ENCODE measurements at places on chromosomes 7 and 10.

DNA sequence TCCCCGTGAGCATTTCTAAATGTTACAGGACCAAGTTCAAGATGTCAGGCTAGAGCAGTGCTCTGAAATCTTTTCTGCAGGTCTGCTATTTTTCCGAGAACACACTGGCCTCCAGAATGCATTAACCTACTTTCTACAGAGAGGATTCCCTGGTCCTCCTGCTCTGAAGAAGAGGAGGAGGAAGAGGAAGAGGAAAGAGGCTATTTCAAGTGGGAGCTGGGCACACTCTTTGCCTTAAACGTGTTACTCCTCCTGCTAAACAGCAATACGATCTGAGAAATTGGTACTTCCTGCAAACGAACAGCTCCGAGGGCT, 157.4 kb downstream of the FRMD4A start:
- DNase-seq, result no peak

DNA sequence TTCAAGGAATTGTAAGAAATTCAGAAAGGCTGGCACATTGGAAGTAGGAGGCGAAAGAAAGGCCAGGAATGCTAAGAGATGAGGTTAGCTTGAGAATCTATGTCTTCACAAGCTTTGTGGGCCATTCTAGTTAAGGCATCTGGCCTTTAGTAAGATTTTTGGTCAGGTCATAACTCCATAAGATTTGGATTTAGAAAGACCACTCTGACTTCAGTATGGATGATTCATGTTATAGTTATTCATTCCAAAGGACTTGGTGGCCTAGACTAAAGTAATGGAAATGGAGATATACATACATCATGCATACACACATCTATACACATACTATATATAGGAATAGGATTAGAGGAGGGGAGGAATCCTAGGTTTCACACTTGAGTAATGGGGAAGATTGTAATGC, 77.5 kb downstream of the SEPTIN7 start:
- no peak for DNase-seq

DNA sequence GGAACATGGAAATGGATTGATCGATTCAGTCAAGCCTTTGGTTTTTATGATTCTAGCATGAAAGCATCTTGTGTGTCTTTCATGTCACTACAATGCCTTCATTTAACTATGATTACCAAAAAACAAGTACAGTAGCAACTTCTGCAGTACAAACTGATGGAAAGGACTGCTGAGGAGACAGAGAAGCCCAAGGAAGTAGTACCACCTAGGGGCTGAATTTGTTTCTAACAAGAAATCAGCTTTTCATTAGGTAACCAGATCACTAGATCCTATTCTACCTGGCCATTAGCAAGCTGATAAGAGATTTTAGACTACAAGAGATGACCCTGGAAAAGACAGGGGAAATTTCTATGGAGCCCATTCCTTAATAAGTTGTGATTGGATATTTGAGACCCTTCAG, 3.2 kb upstream of the IFIT1 start:
- DNase-seq, result no peak

- DNase-seq, result no peak
Observed at GRCh38 chr7:99244939-99245338, 27.7 kb upstream of the MYH16 start.

DNA sequence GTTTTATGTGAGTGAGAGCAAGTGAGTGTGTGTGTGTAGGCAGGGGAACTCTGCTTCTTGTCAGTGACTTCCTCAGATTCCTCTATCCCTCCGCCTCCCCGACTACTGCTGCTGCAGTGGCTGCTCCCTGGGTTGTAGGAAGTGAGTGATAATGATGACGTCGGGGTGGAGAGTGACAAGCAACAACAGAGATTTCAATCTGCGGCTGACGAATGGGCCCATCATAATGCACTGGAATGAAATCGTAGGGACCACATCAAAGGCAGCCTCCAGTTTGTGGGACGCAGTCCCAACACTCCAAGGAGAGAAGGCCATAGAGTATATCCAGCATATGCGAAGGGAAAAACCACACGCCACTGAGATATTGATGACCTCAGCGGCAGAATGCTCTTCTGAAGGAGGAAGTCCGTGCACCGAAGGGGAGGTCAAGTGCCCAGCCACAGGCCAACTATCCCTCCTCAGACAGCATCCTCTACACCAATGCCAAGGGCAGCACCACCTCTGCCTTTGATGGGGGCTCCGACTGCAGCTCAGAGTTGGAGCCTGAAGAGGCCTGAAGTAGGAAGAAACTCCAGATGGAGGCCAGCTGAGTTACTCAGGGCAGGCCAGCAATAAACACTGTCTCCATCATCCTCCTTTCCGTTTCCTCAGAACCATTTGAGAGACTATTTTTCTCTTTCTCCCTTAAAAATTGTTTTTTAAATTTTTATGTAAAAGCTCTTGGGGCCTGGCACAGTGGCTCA, 11.3 kb upstream of the STMP1 start:
- DNase-seq, result no peak

- no peak for DNase-seq
Observed at GRCh38 chr7:118572604-118573003, 348.1 kb downstream of the ANKRD7 start.

DNA sequence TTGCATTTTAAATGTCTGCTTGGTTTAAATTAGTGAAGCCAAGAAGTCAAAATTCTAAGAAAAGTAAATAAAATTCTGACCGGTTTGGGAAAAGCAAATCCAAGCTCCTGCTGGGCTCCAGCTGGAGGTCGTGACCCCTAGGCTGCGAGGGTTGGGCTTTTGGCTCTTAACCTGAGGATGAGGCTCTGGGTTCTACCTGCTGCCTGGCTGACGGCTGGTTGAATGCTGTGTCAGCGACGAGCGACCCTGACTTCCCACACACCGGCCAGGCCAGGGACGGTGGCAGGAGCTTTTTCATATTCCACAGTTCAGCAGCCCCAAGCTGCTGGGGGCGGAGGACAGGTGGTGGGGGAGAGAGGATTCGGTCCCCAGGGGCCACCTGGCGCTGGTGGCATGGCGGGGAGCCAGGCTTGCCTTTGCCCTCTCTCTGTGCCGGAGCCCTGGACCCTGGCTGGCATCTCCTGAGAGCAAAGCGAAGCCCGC, 843 bp upstream of the PLPP4 start:
- no peak for DNase-seq

- DNase-seq, result no peak
Observed at GRCh38 chr7:24912424-24912823, 67.6 kb downstream of the OSBPL3 start.

DNA sequence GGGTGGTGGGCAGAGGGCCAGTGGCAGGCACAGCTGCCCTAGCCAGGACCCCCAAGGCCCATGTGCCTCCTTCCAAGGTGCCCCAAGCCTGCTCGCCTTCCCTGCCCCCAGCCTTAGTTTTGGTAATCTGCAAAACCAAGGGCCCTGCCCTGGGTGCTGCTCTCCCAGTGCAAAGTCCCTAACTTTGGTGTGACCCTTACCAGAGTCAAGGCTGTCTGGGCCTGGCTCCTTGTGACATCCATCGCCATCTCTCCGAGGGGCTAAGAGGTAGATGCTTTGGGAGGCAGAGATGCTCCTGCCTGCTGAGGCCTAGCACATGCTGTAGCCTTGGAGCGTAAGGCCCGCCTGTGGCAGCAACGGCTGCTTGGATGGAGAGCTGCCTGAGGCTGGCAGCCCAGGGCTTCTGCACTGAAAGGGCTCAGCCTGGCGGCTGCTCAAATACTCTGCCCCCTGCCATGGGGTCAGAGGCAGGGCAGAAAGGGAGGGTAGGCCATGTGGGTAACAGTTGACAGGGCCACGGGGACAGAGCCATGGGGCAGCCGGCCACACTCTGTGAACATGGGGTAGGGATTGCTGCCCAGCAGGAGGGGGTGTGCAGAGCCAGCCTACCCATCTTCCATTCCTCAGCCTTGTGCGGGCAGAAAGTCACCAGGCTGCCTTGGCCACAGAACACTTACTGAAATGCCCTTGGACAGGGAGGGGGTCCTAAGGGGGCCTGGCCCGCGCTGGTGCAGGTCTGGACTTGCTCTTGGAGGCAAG, 17.9 kb upstream of the MYL7 start:
- no peak for DNase-seq

DNA sequence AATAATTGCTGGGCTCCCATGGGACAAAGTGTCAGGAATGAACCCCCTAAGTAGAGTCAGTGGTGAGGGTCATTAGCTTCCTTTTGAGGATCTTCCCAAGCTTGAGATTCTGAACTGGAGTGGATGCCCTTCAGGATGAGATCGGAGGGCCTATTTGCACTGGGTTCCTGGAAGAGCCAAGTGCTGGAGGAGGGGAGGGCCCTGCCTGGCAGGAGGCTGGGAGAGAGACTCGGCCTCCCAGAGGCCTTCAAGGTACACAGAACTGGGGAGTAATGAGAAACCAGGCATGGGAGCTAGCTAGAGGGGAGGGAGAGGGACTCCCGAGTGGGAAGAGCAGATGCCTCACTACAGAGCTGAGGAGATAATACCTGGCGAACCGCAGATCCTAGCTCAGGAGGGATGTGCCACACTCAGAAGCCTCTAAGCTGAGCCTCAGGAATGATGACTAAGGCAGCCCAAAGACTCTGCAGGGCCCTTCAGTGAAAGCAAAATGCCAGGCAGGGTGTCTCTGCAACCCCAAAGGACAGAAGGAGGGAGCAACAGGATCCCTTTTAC, 9.4 kb downstream of the PDAP1 start:
- no peak for DNase-seq

Data from stimulated activated CD8-positive, alpha-beta memory T cell treated with anti-CD3 and anti-CD28 coated beads, Interleukin-2, amount 100 ng/mL, for 1 hour (primary cell).